Activated CD8-positive, alpha-beta T cell treated with anti-CD3 and anti-CD28 coated beads for 36 hours (primary cell): ENCODE measurements at places on chromosomes 16 and 17.

DNA sequence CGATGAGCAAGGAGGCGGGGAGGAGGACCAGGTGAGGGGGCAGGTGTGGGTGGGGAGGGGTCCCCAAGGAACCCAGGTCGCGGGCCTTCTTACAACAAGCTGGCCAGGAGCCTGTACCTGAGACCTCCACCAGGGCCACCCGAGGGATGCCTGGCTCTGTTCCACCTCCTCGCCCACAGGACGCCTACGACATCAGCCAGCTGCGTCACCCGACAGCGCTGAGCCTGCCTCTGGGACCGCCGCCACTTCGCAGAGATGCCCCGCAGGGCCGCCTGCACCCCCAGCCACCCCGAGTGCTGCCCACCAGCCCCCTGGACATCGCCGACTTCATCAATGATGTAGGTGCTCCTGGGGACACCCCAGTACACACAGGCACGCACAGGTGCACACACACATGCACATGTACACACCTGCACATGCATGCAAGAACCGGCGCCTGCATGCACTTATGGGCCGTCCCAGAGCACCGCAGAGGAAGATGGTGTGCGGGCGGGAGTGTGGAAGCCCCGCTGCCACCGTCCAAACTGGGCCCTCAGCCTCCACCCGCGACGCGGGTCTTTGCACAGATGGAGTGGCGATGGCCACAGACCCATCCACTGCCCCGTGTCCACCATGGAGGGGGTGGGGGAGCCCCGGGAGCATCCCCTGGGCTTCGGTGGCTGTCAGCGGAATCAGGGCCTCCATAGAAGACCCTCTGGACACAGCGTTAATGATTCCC is 6.6 kb downstream of the SLC22A31 start:
- no peak for DNase-seq

DNA sequence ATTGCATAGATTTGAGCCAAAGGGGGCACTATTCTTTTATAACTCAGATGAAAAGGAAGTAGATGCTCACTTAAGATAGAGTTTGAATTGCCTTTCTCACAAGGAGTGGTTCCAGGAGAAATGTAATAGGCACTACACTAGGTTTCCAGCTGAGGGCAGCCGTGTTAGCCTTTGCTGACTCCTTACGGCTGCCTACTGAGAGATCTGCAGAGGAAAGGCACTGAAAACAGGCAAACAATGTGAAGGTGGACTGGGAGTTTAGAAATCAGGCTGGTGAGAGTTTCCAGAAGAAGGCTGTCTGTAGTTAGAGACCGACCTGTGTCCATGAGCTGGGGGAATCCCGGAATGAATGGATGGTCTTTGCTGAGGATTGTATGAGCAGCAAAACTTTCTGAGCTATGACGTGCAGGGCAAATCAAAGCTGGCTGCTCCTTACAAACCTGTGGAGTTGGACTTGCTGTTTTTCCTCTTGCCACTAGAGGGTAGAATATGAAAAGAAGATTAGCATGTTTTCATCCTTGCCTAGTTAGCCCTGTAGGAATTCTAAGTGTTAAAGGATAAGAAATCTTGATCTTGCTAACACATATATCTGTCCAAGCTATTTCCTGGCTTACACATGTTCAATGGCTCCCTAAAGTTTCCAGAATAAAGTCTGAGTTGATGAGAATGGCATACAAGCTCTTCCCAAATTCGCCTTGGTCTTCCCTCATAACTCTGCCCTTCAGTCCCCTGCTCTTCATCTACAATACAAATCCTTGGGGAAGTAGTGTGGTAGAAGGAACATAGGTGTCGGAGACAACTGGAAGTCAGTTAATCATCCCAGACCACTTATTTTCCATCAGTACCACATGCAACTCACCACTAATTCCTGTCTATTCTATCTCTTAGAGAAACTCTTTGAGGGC is 20.1 kb upstream of the TAOK1 start:
- DNase-seq: peak; percentile 57

DNA sequence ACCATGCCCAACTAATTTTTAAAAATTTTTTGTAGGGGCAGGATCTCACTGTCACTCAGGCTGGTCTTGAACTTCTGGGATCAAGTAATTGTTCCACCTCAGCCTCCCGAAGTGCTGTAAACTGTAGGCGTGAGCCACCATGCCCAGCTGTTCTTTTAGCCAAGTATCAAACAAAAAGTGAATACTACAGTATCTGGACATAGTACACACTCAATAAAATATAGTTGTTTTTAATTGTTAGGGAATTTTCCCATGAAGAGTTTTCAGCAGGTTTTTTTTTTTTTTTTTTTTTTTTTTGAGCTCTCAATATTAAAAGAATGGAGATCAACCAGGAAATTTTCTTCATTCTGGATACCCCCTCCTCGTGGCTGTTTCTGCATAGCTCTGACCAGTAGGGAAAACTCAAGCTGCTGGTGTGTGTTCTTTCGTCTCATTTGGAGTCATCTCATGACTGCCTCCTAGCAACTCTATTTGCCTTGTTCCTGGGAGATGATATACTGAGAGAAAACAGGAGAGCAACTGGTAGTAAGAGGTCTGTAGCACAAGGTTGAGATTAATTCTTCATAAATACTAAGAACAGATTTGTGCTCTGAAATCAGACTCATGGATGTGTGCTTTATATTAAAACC is 16.5 kb upstream of the PHAF1 start:
- DNase-seq: no peak

- DNase-seq: no peak
These were observed 2.3 kb downstream of the STX1B start for GRCh38 chr16:31008149-31008548.
